Activated effector memory CD4-positive, alpha-beta T cell treated with Interleukin-2 at 50 U/mL for 16 hours (primary cell): ENCODE measurements at places on chromosomes 13 and 19.
A peak's percentile ranks its signal among the peaks of the same experiment; 100 is the strongest.

GRCh38 chr13:114130837-114131582 is 1.4 kb downstream of the RASA3 start:
- DNase-seq = peak; percentile 68

GRCh38 chr13:91216928-91217700 is 130.4 kb upstream of the MIR17HG start:
- DNase-seq = no peak

DNA sequence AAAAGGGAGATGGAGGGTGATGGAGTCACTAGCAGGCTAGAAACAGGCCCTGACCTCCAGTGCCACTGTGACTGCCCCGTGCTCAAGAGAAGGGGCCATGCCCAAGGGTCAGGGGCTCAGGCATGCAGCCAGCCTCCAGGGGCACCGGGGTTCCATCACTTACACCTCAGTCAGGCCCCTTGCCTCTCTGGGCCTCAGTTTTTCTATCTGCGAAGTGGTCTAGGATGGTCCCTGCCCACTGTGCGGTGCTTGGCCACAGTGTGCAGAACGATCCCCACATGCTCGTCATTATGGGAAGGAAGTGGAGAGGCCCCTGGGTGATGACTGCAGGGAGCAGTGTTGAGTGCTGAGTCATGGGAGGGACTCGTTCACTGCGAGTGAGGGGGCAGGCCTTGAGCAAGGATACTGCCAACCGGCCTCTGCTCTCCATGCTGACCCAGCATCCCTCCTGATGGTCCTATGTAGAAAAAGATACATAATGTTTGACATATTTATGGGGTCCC is 23.1 kb downstream of the TMED1 start:
- no peak for DNase-seq

- no peak for DNase-seq
Observed at GRCh38 chr19:51626675-51627074, 3.5 kb downstream of the SIGLEC5 start.

DNA sequence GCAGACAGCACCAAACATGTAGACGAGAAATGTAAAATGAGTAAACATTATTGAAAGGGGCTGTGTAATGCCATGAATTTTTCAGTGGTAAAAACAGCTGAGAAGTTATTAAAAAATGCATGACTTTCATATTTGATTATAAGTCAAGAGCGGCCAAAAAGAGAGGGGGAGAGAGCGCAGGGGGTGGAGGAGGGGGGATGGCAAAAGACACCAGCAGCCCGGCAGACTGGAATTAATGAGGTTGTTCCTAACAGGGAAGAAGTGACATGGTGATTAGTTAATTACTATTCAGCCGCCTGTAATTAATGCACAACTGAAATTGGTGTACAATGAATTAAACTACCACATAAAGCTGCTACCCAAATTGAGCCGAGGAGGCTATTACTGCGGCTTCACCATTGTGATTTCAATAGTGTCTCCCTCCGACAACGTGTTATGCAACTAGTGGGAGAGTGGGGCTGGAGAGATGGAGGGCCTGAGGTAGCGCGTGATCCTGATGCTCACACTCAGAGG is 89.1 kb upstream of the VSTM2B start:
- DNase-seq = no peak

DNA sequence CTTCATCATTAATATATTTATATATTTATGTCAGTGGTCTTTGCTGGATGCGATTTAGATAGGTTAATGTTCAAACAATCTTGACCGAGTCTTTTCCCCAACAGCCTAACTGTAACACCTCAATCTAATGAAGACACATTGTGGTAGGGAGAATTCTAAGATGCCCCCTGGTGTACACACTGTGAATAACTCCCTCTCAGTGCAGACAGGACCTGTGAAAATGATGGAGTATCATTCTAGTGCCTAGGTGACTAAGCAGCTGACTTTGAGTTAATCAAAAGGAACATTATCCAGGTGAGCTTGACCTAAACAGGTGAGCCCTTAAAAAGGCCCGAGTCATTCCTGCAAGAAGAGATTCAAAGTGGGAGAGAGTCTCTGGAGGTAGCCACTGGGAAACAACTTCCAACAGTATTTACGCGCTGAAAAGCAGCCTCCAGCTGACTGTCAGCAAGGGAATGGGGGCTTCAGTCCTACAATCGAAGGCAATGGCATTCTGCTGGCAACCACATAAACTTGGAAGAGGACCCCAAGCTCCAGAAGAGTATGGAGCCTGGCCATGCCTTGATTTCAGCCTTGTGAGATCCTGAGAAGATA is 28.0 kb upstream of the KBTBD7 start:
- peak; percentile 13 for DNase-seq

- peak; percentile 49 for DNase-seq
Observed at GRCh38 chr13:109784590-109785140, 1.7 kb downstream of the IRS2 start.

GRCh38 chr19:14632286-14632685 is 42.4 kb downstream of the ADGRE3 start:
- no peak for DNase-seq

- DNase-seq = no peak
Observed at GRCh38 chr13:30892966-30893365, 13.1 kb upstream of the MEDAG start.

DNA sequence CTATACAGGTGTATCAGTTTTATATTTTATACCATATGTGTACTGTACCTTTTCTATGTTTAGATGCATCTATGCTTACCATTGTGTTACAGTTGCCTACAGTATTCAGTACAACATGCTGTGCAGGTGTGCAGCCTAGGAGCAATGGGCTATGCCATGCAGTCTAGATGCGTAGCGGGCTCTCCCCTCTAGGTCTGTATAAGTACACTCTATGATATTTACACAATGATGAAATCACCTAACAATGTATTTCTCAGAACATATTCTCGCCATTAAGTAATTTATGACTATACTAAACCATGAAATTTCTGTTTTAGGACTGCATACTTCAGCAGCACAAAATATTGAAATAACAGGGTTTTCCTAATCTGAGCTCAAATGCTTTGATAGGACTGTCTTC is 179.6 kb downstream of the RFC3 start:
- DNase-seq = no peak

- DNase-seq = no peak
Observed at GRCh38 chr19:32837531-32837930, 32.0 kb downstream of the SLC7A9 start.

DNA sequence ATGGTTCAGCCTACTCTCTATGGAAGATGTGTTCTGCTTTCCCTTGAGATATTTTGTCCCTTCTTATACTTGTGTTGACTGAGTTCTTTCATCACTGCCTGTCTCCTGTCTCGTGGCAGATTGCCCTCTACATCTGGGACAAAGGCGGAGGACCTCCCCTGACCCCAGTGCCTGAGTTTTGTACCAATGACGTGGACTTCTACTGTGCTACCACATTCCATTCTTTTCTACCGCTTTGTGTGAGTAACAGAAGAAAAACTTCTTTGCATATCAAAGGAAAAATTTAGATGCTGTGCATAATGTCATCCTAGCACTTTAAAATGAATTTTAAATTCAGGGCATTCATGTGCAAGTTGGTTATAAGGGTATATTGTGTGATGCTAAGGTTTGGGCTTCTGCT is 74.6 kb downstream of the B3GLCT start:
- DNase-seq = no peak

DNA sequence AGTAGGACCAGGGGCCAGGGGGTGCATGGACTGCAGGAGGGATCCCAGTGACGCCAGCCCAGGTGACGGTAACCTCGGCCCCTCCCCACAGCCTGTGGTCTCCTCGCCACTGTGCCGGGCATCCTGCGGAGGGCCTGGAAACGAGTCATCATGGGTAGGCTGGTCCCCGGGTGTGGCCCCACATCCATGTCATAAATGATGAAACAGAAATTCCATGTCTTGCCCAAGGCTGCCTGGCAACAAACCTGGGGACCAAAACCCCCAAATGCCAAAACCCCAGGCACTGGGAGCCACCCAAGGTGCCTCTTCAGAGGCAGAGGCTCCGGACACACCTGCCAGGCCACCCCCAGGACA is 20.9 kb downstream of the MAP2K2 start:
- no peak for DNase-seq

DNA sequence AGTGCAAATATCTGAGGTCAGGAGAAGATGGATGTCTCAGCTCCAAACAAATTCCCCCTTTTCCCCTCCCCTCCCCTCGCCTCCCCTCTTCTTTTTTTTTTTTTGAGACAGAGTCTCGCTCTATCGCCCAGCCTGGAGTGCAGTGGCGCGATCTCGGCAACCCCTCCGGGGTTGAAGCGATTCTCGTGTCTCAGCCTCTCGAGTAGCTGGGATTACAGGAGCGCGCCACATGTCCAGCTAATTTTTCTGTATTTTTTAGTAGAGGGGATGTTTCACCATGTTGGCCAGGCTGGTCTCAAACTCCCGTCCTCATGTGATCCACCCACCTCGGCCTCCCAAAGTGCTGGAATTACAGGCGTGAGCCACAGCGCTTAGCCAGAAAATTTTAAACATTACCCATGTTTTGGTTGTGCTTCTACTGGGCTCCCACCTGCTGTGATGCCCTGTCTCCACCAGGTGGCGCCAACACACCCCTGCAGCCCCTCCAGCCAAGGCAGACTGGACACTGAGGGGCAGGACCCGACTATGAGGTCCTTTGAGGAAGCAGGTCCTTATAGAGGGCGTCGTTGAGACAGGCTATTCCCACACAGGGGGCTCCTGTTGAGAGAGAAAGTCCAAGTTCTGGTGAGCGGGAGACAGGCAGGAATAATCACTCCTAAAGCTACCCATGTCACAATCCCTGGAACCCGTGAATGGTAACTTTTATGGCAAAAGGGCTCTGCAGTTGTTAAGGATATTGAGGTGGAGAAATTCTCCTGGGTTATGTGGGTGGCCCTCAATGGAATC is 6.3 kb downstream of the ERICH4 start:
- peak; percentile 50 for DNase-seq

DNA sequence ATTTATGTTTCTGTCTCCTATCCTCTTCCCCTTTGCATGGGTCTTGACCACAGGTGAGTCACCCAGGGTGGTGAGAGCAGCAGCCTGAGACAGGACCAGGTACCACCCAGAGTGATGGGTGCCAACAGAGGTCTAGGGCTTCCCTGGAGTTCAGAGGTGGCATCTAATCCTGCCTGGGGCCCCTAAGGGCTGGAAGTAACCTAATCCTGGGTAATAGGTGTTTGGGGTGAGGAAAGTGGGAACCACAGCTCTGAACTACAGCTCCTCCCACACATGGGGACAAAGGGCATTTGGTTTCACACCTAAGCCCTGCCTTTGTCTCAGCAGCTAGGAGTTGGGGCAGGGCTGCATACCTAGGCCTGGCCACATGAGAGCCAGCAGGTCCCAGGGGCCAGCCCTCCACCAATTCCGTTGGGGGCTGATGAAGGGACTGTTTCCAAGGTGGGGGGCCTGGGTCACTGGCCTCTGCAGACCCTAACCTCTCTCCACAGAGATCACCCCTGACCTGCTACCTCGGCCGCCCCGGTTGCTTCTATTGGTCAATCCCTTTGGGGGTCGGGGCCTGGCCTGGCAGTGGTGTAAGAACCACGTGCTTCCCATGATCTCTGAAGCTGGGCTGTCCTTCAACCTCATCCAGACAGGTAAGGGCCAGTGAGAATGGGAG is 8.0 kb downstream of the SPHK2 start:
- no peak for DNase-seq

DNA sequence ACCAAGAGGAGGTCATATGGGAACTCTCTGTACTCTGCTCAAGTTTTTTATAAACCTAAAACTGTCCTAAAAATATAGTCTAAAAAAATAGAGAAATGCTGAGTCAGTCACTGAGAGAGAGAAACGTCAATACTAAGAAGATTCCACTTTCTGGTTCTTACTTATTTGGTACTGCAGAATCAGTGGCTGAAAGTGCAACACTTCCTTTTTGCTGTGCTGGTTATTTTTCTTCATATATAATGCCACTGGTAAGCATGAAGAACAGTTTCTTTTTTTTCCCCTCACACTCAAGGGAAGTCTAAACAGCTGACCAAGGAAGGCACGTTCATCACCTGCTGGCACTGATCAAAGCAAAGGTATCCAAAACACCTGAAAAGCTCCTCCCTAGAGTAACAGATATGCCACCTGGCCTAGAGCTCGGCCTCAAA is 44.3 kb upstream of the N4BP2L1 start:
- no peak for DNase-seq

DNA sequence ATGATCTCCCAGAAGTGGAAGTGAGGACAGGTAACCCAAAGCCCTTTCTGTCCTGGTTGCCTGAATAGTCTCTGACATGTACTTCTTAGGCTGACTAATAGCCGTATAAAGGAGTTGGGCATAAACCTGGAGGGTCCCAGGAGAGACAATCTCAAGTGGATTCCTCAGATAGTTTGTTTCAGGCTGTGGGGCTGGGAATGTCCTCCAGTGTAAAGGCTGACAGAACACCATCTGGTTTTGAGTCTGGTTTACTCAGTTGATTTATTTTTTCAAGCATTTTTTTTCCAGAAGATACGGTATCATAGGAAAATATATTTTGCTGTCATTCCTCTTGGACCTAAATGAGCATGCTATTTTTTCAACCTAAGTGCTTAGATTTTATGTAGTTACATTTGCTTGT is 15.2 kb downstream of the HTR2A start:
- DNase-seq = no peak

- no peak for DNase-seq
Observed at GRCh38 chr19:40632311-40633036, 31.3 kb downstream of the LTBP4 start.

DNA sequence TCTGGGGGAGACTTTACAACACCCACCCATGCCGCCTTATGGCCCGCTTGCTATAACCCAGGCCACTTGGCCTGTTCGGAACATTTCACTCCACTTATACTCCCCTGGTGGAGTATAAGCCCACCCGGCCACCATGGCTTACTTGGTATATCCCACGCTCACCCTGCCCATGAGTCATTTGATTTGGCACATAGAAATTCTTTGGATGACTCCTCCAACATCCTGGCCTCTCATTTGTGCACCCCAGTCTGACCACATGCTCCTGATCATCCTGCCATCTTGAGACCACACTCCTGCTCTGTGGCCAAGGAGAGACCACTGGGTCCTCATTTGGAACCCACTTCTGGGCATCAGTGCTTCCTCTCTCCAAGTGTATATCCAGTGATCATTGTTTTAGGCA is 5.2 kb downstream of the SPACA6 start:
- no peak for DNase-seq

DNA sequence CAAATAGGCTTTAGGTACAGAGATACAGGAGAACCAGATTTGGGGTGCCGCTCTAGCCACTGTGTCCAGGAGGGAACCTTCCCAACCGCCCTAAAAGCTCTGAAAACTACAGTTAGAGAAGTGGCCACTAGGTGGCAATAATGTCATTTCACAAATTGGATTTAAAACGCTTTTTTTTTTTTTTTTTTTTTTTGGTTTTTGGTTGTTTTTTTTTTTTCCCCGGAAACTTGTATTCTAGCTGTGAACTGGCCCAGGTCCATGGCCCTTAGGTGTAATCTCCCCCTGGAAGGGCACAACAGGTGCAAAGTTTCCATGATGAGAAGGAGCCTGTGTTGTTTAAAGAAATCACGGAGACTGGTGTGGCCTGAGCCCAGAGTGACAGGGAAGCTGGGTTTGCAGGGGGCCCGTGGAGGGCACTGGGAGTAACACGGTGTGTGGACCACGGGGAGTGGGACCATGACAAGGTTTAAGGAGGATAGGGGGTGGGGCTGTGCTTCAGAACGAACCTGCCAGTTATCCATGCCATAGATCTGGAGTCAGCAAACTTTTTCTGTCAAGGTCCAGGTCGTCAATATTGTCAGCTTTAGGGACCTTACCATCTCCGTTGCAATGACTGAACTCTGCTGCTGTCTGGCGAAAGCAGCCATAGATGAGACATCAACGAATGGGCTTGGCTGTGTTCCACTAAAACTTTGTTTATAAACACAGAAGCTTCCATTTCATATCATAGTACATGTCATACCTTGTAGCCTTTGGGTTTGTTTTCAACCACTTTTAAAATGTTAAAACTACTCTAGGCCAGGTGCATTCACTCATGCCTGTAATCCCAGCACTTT is 10.1 kb downstream of the OR1I1 start:
- DNase-seq = peak; percentile 5
